ENCODE measurements at places on chromosomes 7 and 10.

- DNase-seq, result no peak
These were observed 105.5 kb upstream of the FAM204A start for GRCh38 chr10:118447478-118448270.

DNA sequence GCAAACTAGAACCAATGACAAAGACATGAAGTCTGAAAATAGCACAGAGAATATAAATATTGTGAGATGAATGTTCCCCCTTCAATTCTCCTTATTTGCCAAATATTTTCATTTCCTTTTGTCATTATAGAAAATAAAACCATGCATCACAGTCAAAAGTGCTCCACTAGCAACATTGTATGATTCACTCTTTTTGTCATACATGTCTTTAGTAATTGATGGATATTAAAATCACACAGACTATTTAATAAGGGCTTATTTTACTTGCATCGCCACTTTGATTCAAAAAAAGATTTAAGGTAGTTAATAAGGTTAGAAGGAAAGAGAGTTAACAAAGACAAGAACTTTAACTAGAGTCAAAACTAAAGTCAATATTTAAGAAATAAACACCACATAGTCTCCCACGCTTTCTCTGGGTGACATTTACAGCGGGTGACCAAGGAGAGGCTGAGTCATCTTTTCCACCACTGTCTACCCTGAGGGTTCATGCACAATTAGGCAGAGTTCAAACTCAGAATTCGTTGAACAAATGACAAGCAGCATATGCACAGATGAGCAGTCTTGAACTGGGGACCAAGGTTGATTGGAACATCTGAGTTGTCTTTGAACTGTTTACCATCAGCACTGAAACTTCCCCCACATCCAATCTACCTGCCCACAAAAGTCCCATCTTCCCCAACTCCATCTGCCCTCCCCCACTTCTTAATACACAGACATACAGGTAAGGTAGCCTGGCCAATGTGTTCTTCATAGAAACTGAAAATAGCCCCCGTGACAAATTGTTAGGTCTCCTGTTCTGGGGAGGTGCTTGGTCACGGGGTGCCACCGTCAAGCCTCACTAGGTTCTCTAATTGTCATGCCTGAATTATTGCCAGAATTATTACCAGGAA, 42.5 kb downstream of the C7orf25 start:
- no peak for DNase-seq

DNA sequence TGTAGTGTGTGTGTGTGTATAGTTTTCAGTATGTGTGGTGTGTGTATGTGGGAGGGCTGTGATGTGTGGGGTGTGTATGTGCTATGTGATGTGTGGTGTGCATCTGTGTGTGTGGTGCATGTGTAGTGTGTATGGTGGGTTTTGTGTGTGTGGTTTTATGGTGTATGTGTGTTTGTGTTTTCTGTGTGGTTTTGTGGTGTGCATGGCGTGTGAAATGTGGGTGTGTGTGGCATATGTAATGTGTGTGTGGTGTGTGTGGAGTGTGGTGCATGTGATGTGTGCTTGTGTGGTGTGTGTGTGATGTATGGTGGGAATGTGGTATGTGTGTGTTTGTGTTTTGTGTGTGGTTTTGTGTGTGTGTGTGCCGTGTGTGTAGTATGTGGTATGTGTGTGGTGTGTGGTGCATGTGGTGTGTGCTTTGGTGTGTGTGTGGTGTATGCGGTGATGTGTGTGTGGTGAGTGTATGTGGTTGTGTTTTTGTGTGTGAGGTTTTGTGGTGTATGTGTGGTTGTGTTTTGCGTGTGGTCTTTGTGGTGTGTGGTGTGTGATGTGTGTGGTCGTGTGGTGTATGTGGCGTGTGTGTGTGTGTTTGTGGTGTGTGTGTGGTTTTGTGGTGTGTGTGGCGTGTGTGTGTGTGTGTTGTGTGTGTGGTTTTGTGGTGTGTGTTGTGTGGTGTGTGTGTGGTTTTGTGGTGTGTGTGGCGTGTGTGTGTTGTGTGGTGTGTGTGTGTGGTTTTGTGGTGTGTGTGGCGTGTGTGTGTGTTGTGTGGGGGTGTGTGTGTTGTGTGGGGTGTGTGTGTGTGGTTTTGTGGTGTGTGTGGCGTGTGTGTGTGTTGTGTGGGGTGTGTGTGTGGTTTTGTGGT, 18.0 kb upstream of the PPP2R2D start:
- DNase-seq, result no peak

GRCh38 chr7:156854654-156855053, 38.3 kb downstream of the LMBR1 start:
- DNase-seq, result no peak

- DNase-seq, result no peak
These were observed 83.7 kb downstream of the EMX2 start for GRCh38 chr10:117626228-117626627.

All from coronary artery (tissue), 2 donors.